ENCODE measurements at places on chromosomes 4 and X. TPM values are rescaled to one million over a fixed set of nuclear protein-coding genes. Genes with fewer than 3 reads are reported as not detected.

Gene SOWAHB
- 0.06 TPM for total RNA-seq

Gene COL4A5
- total RNA-seq = 12.2 TPM

Gene HAND2
- total RNA-seq = 0.55 TPM

Gene CDKN2AIP
- total RNA-seq = 10.0 TPM

Gene TXK
- 0.14 TPM for total RNA-seq
